ENCODE measurements at places on chromosomes 2 and 18.

- DNase-seq, result no peak
Measured at GRCh38 chr2:58895857-58896256, 654.7 kb upstream of the FANCL start.

- no peak for DNase-seq
Measured at GRCh38 chr2:144374163-144374661, 145.7 kb downstream of the ZEB2 start.

- DNase-seq, result no peak
Measured at GRCh38 chr18:37611614-37612279, 46.1 kb upstream of the CELF4 start.

- DNase-seq, result no peak
Measured at GRCh38 chr18:4193086-4193485, 262.0 kb downstream of the DLGAP1 start.

DNA sequence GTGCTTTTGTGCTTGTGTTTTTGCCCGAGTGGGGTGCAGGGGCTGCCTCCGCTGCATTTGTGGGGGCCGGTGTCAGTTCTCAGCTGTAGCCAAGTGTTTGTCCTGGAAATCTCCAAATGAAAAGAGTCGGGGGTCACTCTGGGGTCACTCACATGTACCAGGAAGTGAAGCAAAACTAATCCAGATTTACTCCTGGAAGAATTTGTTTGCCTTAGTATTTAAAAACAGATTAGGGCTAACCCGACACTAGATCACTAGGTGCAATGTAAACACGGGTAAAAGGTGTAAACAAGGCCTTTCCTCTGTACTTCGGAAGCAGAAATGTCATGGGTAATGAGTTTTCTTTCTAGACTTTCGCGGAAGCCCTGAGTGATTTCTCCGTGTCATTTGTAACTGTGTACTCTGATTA is 50.3 kb downstream of the GBX2 start:
- DNase-seq, result no peak

- DNase-seq, result no peak
Measured at GRCh38 chr2:157931542-157931941, 55.4 kb upstream of the ACVR1 start.

GRCh38 chr18:44791520-44791919 is 110.8 kb downstream of the SETBP1 start:
- no peak for DNase-seq

DNA sequence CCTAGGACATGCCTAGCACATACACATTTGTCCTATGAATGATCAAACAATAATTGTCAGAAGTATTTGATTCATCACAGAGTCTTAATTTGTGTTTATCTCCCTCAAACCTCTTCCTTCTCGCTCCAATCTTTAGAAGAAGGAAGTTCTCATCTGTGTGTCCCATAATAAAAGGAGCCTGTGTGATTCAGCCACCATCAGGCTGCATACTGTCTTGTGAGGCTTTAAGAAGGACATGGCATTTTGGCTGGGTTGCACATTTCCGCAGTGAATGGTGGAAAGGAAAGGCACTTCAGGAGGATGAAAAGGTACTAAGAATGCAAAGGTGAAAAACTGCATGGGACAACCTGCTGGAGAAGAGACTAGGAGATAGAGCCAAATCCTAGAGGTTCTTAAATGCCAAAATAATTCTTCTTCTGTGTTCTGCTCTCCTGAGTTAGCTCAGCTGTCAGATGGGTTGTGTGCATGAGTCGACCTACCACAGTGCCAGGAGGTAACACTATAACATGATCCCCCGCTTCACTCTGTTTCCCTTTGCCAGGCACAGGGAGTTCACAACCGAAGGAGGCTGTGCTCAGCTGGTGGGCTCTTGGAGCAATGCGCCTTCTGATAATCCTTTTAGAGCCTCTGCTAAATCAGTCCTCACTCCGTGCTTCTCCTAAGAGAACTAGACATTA is 120.1 kb downstream of the IRS1 start:
- no peak for DNase-seq

All from HS-5 (cell line).